ENCODE measurements at places on chromosomes 3 and 15.

GRCh38 chr3:100927775-100928174 lies 65.4 kb downstream of the ABI3BP start:
- DNase-seq = no peak

GRCh38 chr15:29037997-29038705 lies 152.4 kb downstream of the APBA2 start:
- no peak for DNase-seq

- DNase-seq = no peak
These were observed 337.5 kb upstream of the THBS1 start for GRCh38 chr15:39243396-39243795.

DNA sequence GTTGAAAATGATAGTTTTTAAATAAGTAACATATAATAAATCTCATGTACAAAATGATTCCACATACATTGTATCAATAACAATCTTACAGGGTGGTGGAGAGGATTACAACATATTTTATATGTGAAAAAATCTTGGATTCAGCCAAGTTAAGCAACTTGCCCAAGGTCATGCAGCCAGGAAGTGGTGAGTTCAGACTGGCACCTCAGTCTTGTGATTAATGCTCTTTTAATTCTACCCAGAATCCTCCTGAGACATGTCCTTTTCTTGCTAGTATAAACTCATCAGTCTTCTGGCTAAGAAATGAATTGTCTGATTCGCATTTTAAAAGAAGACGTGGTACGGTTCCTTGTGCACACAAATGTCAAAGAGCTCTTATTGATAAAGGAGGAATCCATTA lies 4.5 kb upstream of the MYRIP start:
- no peak for DNase-seq

DNA sequence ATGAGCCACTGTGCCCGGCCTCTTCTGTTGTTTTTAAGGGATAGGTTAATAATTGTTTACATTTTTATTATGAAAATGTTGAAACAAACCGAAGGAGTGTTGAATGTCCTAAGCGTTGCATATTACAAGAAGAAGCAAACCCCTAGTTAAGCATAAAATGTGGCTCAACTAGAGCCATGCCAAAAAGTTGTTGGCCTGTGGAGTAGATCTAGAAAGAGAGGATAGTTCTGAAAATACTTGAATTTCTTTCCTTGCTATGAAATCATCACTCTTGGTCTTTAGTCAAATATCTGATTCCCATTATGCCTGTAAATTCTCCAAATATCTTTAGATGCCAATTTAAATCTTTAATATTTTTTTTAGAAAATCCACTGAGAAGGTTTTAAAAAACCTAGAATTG lies 12.8 kb downstream of the RBP2 start:
- no peak for DNase-seq

GRCh38 chr15:32993285-32993684 lies 201.2 kb downstream of the FMN1 start:
- no peak for DNase-seq

- DNase-seq = no peak
These were observed 398.7 kb upstream of the PDZRN3 start for GRCh38 chr3:74023395-74023794.

GRCh38 chr3:54691289-54691771 lies 236.5 kb downstream of the LRTM1 start:
- DNase-seq = no peak

DNA sequence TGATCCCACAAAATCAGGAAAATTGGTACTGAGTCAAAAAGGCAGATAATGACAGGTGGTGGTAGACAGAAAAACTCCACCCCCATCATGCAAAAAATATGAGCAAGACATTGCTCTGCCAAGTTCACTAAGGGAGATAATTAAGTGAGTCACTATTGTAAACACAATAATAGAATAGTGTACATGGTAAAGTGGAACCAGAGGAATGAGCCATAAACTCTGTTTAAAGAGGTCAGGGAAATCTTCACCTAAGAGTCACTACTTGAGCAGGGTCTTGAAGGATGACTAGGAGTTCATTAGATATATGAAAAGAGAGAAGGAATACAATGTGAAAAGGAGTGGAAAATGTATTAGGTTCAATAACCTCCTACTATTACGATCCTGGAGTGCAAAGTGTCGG lies 213.4 kb upstream of the PEX5L start:
- DNase-seq = no peak

DNA sequence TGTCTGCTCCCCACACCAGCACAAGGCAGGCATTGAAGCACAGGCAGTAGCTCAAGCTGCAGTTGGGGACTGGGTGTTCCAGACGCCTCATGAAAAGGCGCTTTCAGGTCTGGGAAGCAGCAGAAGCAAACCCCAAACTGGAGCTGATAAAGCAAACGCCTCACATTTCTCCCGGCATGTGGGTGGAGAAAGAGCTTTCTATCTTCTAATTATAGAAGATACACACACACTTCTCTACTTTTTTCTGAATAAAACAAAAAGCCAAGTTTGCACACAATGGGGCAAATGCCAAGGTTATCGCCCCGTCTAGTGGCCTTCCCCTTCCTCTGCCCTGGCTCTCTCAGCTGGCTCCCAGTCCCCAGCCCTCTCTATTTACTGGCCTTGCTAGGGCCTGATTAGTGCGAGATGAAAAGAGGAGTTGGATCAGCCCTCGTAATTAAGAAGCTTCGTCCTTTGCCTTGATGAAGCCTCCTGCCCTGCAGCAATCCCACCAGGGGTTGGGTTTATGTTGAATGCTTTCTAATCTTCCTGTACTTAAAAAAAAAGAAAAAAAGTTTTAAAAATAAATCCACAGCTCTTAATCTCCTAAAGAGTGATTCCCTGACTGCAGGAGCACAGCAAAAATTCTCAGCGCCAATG lies 120.2 kb downstream of the MEGF11 start:
- no peak for DNase-seq

GRCh38 chr3:184471439-184471838 lies 90.1 kb upstream of the EPHB3 start:
- no peak for DNase-seq

DNA sequence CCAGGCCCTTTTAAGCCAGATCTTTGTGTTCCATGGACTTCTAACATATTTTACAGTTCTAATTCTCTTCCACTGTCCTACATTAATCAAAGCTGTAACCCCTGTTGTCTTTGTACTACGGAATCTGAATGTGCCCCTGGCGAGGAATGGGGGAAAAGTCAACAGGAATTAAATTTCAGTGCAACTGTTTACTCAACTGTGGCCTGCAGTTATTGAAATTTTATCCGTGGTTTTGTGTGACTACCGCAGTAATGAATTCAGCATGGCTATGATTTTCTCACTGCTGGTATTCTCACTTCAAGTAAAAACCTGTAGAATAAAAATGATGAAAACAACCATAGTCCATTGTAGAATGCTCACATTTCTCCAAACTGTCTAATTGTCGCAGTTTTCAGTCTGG lies 388.0 kb downstream of the FOXP1 start:
- no peak for DNase-seq

DNA sequence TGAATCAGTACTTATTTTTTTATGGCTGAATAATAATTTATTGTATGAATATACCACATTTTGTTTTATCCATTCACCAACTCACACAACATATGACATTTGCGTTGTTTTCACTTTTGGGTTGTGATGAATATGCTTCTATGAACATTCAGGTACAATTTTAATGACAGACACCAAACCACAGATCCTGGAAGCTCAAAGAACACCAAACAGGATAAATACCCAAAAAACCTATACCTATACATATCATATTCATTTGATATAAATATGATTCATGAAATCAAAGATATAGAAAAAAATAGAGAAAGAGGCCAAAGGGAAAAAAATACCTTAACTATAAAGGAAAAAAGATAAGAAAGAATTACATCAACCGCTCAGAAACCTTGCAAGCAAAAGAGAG lies 35.8 kb downstream of the FAM240A start:
- DNase-seq = no peak

DNA sequence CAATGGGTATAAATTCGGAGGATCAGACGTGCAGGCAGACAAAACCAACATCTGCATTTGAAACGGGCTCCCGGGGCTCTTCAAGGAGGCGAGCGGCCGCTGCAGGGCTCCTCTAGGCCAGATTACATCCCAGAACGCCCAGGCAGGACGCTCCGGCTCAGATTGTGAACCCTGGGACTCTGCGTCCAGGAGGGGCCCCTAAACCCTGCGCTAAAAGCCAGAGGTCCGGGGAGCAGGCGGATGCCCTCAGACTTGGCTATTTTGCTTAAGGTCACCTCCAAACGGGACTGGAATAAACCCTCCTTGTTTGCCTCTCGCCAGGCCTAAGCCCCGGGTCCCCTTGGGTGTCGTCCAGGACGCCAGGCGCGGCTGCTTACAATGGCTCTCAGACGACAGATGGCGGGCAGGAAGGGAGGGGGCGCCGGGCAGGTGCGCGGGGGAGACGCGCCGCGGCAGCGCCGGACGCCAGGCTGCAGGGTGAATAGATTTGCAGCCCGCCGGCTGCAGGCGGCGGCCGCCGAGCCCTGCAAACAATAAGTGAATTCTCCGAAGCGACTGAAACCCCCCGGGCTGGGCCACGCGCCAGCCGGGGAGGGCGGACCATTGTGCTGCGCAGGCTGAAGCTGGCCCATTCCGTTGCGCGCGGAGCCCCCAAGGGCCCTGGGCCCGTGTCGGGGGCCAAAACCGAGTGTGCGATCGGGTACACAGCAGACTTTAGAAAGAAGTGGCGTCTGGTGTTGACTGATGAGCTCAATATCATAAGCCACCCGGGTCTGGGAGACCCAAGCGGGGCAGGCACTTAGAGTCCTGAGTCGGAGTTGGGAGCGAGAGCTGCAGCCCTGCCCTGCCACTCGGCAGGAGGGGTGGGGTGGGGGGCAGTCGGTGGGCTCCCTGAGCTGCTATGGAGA lies 32.3 kb upstream of the AMOTL2 start:
- no peak for DNase-seq

DNA sequence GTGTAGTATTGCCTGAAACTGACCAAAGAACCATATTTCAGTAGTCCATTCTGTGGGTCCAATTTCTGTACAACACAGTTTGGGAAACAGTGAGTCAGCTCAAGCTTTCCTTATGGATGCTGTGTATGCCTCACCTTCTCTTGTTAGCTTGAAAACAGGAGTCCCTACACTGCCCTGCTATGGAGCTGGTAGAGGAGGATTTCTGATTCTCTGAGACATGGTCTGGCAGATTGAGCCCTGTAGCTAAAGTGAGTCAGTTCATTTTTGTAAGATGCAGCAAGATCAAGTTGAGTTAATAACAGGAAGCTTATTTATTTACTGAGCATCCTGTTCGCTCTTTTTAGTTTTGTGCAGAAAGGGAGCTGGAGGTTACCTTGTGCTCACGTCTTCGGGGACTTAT lies 424.1 kb upstream of the RBMS3 start:
- DNase-seq = no peak

GRCh38 chr15:101563176-101563796 lies 73.8 kb upstream of the PCSK6 start:
- no peak for DNase-seq

GRCh38 chr3:171804618-171805389 lies 5.5 kb downstream of the PLD1 start:
- DNase-seq = no peak

DNA sequence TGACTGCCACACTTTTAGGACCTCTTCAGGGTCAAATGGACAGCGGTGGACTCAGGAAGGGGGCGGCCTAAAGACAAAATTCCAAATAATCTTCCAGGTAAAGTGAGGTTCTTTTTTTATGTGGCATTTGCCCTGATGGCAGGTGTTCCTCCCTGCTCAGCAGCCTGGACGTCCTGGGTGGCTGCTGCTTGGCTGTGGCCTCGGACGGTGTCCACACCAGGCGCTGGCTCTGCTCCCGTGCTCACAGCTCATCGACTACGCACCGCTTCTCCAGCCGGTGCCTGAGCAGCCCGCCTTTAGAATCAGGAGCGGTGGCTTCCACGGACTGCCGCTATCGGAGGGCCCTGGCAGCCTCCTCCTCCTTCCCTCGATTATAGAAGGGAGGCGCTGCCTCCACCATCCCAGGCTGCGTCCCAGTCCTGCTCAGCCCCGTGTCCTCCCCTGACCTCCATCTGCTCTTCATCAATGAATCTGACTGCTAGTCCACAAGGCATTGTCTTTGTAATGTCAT lies 41.9 kb downstream of the PCSK6 start:
- no peak for DNase-seq

DNA sequence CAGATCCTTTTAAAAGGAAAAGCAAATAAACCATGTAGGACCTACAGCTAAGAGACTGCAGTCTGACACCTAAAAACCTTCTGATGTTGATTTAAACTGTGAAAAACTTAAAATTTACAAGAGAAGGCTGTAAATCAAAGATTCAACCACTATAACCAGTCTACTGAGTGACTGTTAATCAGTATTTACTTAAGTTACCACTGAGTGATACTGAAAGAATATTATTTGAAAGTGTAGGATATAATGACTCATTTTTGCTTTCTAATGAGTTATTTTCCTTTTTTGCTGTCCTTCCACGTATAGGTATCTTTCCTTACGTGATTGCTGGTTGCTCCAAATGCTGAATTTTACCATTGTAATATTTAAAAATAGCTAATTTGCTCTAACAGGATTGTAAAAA lies 44.6 kb downstream of the RFX7 start:
- no peak for DNase-seq

GRCh38 chr3:65439641-65440284 lies 599.0 kb downstream of the MAGI1 start:
- no peak for DNase-seq

DNA sequence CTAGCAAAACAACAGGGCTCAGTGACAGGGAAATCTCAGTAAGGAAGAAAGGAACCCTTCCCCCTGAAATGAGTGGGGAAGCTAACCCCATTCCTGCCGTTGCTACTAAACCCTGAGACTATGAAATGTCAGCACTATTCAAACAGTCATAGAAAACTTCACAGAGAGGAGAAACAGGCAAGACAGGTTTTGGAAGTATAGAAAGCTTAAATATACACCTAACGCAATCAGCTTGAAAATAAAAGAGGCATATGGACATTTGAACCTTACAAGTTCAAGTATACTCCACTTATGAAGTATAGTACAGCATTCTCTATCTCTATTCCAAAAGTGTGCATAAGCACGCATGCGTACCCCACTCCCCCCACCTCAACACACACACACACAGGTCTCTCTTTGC lies 17.6 kb upstream of the FRMD4B start:
- no peak for DNase-seq

GRCh38 chr3:55156851-55157650 lies 229.2 kb upstream of the LRTM1 start:
- no peak for DNase-seq

- no peak for DNase-seq
These were observed 1037.6 kb upstream of the NR2F2 start for GRCh38 chr15:95292785-95293450.

All from CD4-positive, alpha-beta T cell treated with Interleukin-21 for 1 hour (primary cell).